C1 segment of cervical spinal cord (tissue), 14 donors: ENCODE measurements at places on chromosomes 12 and 14.

DNA sequence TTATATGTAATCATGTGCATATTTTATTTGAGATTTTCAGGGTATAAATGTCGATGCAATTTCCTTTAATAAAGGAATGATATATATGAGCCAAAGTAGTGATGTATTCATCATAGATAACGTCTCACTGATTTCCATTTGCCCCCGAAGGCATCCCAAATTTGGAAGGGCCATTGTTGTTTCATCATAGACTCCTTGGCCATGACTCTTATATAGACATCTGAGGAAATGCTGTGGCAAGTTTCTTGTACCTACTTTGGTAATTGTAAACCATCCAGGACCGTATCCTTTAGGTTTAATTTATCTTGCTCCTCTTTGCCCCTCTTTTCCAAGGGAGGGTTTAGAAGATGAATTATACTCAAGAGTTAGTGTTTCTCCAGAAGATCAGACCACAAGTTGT lies 84.7 kb downstream of the SAMD4A start:
- no peak for DNase-seq

GRCh38 chr14:68782091-68782981 lies 10.5 kb downstream of the ZFP36L1 start:
- no peak for DNase-seq

GRCh38 chr12:131229426-131230339 lies 276.0 kb downstream of the ADGRD1 start:
- no peak for DNase-seq

DNA sequence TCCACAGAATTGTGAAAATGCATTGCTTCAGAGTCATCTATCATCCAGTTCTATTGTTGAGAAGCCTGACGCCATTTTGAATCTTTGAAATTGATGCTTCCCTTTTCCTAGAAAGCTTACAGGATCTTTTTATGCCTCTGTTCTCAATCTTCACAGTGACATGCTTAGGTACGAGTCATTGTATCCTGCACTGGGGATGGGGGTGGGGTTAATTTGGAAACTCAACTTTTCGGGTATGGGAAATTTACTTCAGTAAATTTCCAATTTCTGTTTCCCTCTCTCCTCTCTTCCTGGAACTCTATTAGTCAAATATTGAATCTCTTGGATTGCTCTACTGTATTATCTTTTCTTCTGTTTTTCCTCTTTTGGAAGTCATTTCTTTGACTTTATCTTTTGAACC lies 24.5 kb downstream of the RNASE10 start:
- no peak for DNase-seq

DNA sequence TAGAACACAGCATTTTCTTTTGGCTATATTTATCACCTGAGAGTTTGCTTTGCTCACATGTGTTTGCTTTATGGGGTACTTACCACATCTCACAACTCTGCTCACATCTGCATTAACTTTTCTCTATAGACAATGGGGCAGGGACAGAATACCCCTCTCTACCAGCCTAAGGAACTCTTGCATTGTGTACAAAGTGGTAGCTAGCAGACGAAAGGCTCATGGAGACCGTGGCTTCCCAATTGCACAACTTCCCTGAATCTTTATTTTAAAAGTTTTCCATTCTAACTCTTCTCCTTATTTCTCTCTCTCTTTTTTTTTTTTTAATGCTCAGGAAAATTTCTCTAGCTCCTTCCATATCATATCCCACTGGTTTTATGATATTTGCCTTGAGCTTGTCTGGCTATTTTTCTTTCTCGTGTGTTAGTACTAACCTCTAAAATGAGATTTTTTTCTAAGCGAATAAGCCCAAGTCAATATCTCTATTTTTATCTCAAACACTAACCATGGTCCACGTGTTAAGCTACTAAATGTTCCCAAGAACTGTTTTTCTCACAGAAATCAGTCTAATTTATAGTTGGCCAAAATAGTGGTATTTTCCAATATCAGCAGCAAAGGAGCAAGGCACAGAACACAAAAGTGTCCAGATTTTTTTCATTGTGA lies 155.2 kb downstream of the STXBP6 start:
- DNase-seq, result no peak

- DNase-seq, result peak; percentile 49
These were observed 463.0 kb downstream of the AACS start for GRCh38 chr12:125528281-125528680.

GRCh38 chr12:13794706-13795105 lies 186.7 kb downstream of the GRIN2B start:
- DNase-seq, result peak; percentile 11

GRCh38 chr12:132352896-132353800 lies 23.8 kb upstream of the GALNT9 start:
- DNase-seq, result no peak

GRCh38 chr12:120647375-120647755 lies 6.9 kb downstream of the CABP1 start:
- DNase-seq, result no peak

DNA sequence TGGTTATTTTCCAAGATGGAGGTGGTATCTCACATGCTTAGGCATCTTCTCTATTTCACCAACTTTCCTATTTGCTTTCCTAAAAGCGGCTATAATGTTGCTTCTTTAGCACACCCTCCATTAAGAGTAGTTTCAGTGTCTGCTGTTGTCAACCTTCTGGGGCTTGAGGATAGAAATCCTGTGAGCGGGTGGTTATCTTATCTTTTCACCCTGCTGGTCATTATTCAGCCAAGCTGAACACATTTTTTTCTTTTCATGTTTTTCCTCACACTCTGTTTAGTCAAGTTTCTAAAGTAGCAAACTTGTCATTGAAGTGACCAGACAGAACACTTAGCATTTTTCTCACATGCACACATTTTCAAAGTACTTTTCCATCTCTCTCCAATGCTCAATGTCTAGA lies 104.5 kb downstream of the SLC8A3 start:
- DNase-seq, result no peak

DNA sequence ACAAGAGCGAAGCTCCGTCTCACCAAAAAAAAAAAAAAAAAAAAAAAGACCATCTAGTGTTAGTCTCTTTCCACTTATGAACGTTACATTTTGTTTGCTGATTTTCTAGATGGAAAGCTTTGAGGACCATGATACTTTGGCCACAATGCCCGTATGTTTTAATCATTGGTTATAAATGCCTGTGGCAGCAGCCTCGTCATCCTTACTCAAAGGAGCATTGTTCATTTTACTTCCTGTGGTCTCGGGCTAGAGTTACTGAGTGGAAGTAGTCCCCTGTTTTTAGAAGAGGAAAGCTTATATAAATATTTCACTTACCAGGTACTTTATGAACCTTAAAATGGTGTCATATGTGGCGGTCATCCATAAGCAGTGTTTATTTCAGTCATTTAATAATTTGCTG lies 359.9 kb downstream of the AEBP2 start:
- DNase-seq, result no peak

- no peak for DNase-seq
These were observed 197.0 kb downstream of the SYNE2 start for GRCh38 chr14:64049616-64050381.

- DNase-seq, result no peak
These were observed 305.5 kb upstream of the FKBP4 start for GRCh38 chr12:2489275-2489674.

GRCh38 chr12:92431146-92431545 lies 271.6 kb upstream of the PLEKHG7 start:
- no peak for DNase-seq

- no peak for DNase-seq
These were observed 93.1 kb upstream of the PKP2 start for GRCh38 chr12:32989705-32990104.

DNA sequence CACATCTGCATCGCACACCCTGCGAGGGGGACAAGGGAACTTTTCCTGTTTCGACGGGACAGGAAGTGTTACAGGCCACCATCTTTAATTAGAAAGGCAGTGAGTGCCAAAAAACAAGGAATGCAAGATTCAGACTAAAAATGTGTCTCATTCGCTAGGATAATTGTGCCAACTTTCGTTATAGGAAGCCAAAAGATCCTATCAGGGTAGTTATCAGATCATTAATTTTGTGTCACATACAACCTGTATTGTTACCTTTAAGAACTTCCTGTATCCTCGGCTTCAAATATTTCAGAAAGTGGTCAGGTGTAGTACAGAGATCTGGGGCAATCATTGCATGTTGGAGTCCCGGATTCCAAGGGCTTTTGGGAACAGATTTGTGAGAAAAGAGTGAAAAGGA lies 19.2 kb upstream of the MGP start:
- no peak for DNase-seq

DNA sequence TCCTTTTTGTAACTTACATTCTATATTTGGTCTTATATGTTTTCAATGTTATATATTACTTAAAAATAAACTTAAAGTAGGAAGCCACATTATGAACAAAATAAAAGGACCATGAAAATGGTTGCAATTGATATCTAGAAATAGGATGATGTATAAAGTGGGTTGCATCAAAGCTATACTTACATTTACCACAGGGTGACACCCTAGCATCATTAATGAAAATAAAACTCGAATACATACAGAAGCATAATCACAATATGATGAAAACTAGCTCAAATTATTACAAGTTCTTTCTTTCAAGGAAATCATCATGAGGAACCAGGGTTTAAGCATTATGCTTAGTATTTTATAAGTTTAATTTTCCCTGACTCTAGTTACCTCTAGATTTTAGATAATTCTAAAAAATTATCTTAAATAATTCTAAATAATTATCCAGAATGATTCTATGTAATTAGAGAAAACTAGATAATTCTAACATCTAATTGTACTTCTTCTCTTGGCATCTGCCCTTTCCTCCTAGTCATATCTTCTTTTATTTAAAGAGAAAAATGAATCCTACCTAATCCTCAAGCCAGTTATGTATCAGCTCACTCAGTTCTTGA lies 31.2 kb downstream of the TAS2R7 start:
- no peak for DNase-seq

DNA sequence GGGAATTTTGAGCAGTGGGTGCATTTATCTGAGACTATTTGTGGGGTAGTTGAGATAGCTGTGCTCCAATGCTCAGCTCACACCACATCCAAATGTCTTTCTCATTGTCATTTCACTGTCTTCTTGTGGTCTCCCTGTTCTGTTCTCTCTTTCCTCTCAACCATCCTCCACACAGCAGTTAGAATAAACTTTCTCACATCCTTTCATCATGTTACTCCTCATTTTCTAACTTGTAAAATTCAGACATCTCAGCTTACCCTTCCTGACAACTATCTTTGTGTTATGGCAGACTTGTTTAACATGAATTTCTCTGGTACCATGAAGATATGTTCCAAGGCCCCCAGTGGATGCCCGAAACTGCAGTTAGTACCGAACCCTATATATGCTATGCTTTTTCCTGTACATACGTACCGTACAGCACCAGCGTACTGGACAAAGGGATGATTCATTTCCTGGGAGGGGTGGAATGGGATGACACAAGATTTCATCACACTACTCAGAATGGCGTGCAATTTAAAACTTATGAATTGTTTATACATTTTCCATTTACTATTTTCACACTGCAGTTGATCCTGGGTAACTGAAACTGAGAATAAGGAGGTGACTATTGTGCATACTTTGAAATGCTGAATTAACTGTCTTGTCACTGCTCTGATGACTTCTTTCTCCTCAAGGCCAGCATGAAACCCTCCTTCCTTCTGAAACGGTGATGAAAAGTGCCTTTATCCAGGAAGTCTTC lies 177.1 kb upstream of the SLC38A2 start:
- no peak for DNase-seq

DNA sequence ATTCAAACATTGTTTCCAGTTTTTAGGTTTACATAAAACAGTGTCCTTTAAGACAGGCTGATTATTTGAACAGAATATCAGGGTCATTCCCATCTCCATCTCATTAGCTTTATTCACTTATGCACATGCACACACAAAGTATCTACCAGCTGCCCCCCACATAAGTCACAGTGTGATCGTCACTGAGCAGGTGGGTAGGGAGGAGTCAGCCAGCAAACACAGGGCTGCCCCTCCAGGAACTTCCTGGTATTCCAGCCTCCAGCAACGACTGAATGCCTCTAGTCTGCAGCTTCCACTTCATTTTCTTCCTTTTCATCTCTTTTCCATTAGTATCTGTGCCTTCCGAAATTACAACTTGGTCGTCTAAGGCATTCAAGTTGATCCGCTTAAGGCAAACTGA lies 48.8 kb upstream of the FOXN3 start:
- DNase-seq, result no peak

DNA sequence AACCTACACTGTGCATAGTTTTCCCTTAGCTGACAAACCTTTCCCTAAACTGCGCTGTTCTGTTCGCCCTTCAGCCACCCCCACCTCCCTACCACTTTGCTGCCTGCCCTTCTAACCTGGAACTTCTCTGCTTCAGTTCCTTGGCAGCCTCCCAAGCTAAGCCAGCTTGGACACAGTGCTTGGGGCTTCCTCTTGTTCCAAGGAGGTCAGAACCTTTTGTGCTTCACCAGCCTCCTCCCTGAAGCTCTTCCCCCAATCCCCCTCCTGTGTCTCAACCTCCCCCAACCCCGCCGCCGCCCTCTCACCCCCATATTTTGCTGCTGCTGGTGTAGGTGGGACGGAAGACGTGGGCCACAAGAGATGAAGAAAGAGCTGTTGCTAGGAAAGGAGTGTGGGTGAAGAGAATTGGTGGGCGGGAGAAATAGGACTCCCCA lies 8.1 kb upstream of the RIC8B start:
- DNase-seq, result peak; percentile 21

GRCh38 chr14:39548358-39548757 lies 116.1 kb upstream of the FBXO33 start:
- no peak for DNase-seq

GRCh38 chr14:40053416-40053815 lies 621.2 kb upstream of the FBXO33 start:
- DNase-seq, result no peak
